Hematopoietic multipotent progenitor cell treated with erythropoietin and hydrocortisone succinate and interleukin-3 and kit ligand, for 17 days (in vitro differentiated cells): ENCODE measurements at places on chromosomes 11 and 22.

DNA sequence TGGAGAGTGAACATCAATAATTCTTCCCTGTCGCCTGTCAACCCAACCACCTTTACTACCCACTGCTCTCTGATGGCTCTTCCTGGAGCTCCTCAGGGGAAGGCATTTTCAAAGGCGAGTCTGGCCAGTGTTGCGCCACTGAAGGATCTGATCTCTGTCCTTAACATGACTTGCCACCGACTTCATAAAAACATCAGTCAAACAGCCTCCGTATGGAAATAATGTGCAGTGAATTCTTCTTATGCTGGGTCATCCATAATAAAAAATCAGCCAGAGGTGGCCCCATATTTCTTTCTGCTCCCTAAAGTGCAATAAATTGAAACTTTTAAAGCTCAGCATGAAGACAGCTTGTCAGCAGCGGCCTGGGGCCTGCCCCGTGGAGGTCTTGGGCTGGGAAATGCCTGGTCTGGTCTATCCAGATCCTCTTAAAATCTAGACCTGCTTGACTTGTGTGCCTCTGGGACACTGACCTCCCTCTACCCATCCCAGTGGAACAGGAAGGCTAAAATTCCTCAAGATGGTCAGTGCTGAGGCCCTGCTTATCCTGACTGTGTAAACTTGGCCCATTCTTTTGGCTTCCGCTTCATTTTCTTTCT is 199.5 kb downstream of the MYO18B start:
- no peak for DNase-seq

DNA sequence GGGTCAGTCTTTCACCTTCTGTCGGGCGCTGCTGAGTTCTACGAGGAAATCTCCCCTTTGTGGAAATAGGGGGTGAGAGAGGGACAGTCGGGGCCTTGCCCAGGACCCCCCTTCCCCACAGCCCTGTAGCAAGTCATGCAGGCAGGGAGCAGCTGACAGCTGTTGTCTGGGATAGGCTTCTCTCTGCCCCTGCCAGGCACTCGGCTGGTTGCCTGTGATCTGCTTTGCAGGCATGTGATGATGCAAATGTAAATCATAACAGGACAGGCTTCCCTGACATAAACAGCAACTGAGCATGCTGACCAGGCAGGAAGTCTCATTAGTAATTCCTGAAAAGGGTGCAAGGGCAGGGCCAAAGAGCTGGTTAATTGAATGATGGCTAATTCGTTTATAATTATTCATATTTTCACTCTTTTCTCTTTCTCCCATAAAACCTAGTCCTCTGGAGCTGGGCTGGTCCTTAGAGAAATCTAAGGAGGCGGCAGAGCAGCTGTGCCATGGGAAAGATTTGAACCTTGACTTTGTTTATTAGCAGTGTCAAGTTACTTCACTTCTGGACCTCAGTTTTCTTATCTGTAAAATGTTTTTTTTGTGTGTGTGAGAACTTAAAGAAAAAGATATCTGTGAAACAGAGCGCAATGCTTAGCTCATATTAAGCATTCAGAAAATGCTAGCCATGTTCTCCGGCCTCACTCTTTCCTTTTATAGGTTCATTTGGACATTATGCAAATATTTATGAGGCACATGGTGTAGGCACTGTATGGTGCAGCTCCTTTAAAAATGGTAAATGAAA is 129.7 kb downstream of the LDLRAD3 start:
- no peak for DNase-seq

- no peak for DNase-seq
These were observed at the start of gene OR4A16 for GRCh38 chr11:55342901-55343300. Gene OR4A16, plus strand, starts transcription at chr11:55343201. Its CDS starts 0 bp downstream, at chr11:55343201.

GRCh38 chr11:18081551-18081950 is 24.3 kb downstream of the SAAL1 start:
- peak; percentile 13 for DNase-seq

DNA sequence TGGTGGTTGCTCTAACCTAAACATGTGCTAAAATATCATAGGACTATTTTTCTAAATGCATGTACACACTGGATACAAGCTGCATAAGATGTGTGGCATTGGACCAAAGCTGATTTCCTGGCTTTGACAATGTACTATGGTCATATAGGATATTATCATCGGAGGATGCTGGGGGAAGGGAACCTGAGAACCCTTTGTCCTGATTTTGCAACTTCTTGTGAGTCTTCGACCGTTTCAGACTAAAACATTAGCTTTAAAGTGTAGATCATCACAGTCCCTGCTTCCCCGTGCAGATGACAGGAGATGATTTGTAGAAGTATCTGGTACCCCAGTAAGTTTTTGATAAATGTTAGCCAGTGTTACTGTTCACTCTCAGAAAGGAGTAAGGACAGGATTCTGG is 554.7 kb downstream of the MIAT start:
- DNase-seq: no peak

- DNase-seq: peak; percentile 72
These were observed 15.6 kb upstream of the C11orf91 start for GRCh38 chr11:33716243-33716642.

- peak; percentile 68 for DNase-seq
These were observed 3.7 kb downstream of the CATSPER1 start for GRCh38 chr11:66022401-66023185.

GRCh38 chr22:19492504-19493174 is 12.9 kb downstream of the CDC45 start:
- DNase-seq: no peak

DNA sequence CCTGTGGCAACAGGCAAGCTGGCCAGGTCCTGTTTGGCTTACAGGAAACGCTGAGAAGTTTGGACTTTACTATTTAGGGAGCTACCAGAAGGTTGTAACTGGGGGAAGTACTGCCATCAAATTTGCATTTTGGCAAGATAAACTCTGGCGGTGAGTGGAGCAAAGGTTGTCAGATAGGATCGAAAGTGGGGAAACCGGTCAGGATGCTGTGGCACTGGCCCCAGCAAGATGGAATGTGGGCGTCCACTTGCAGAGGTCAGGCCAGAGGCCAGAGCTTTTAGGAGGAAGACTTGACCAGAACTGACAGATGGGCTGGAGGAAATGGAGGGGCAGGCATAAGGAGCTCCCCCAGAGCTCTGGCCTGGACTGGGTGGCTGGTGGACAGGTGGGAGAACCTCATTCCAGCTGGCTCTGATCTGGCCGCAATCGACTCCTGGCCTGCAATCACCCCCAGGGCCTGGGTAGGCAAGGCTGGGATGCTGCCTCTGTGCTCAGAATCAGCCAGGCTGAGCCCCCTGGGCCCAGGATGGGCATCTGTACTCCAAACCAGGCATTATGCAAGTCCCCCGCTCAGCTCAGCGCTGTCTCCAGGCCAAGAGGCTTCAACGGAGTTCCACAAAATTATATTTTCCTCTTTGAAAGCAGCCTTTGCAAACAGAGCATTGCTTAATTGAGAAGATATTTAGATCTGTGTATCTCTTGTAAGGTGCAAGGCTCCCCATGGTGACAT is 178.3 kb upstream of the NECTIN1 start:
- DNase-seq: no peak

DNA sequence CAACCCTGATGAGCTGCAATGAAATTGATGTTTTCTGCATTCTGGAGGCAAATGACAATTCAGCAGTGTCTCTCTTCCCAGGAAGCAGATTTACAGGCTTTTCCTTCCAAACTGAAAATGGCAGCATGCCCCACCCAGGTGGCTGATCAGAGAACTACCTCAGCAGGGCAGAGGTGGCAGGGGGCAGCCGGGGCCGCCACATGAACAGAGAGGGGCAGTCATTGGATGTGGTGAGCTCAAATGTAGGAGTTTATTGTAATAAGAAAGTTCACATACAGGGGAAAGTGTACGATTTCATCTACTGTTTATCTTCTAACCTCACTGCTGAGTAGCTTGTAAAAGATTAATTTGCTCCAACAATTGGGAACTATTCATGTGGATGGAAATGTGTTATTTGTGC is 15.7 kb upstream of the PARVA start:
- DNase-seq: no peak

- no peak for DNase-seq
These were observed 57.9 kb upstream of the ANGPTL5 start for GRCh38 chr11:101974255-101974654.

DNA sequence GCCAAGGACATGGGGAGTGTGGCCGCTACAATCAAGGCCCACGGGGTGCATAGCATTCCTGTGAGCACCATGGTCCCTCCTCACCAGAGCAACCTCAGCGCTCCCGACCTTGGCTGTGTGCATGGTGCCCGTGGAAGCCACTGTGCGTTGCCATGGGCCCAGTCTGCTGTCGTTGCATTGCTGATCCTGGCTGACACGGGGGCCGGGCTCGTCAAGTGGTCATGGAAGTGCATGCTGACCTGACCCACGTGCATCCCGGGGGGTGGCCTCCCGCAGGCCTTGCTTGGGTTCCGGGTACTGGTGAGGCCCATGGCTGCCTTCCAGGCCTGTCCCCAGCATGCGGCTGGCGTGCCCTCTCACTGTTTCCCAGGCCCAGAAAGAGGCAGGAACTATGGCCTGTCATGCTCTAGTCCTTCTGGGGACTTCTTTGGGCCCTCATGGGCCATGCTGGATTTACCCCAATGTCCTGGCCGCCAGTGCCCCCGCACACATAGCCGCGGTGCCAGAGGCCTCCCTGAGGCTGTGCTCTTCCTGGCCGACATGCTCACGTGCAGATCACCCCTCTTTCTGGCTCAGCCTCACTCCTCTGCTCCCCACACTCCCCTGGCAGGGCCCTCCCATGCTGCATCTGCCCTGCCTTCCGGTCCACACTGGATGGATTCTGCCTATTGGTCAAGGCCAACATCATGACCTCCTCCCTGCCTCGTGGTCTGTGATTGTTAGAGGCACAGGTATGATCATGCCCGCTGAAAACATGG is 1258.0 kb downstream of the BRD1 start:
- no peak for DNase-seq

DNA sequence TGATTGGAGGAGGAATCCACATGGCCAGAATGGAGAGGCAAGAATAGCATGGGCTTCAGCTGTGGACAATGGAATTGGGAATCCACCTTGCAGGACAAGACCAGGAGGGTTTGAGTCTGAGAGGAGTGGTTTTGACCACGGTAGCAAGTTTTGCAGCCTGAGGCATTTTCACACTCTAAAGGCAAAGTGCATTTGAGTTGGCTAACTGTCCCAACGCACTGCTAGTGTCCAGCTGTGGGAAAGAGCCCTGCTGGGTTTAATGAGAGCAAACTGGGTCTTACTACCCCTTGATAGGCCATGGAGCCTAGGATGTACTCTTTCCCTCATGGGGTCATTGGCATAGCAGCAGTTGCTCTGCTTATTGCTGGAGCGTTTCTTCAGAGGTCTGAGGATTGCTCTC is at the start of gene OR5B2:
Gene OR5B2 (minus strand): TSS at position 101 of the 400 bp plus-strand sequence. CDS start 4,860 bp downstream, outside the sequence.
- DNase-seq: no peak

GRCh38 chr11:91164452-91164822 is 941.6 kb upstream of the CHORDC1 start:
- DNase-seq: no peak

DNA sequence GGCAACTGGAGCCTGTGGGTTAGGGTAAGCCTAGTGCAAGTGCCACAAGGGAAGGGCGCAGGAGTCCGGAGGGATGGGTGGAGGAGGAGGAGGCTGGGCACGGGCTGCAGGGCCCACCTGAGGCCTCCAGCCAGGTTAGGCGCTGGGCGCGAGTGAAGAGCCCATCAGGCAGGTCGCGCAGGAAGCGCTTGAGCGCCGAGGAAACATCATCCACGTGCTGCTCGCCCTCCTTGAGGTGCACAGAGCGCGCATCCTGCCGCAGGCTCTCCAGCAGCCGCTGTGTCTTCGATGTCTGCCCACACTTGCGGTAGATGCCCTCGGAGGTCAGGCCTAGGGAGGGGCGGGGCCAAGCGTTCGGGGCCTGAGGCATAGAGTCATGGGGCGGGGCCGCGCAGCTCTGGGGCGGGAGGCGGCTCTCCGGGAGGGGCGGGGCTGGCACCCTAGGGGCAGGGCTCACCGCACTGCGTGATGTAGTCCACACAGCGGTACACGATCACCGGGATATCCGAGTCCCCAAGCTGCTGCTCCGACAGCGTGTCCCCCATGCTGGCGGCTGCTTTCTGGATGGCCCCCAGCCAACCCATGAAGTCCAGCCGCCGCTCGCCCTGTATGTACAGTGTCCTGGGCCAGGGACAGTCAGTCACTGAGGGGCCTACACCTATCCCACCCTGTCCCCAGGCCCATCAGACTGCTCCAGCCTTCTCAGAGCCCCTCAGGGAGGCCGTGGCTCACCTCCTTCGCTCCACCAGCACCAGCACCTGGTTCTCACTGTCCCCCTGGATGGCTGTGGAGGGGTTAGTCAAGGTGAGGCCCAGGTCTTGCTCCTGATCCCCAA is 22.9 kb upstream of the PDE2A start:
- peak; percentile 14 for DNase-seq

DNA sequence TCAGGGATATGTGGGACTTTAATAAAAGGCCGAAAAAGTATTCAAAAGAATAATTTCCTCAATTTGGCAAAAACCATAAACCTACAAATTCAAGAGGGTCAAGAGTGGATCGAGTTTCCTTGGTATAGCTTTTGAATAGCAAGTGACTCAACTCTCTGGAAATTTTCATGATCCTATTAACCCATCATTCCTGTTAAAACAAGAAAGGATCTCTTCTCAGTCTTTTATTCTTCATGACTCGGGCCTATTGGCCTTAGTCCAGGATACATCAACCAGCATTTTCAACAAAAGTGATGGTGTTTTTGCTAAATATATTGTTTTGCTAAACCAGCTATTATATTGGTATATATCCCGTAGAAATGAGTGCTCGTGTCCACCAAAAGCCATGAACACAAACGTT is 110.3 kb downstream of the ATXN10 start:
- no peak for DNase-seq
